ENCODE measurements at places on chromosomes 11 and 22. TPM values are rescaled to one million over a fixed set of nuclear protein-coding genes. Genes with fewer than 3 reads are reported as not detected.

DNA sequence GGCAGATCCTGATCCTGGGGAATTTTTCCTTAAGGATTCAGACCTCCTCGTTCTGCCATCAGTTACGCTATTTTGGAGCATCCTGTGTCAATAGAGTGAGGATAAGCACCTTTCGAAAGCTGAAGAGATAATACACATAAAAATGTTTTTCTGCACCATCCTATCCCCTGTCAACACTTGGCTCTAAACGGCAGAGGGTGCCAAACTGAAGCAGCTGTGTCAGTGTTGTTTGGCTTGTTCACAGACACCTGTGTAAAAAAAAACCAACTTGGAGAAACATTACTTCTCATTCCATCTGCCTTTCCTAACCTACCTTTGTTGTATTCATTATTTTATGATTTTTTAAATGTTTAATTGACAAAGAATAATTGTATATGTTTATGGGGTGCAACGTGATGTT is 417.0 kb upstream of the DDI1 start:
- DNase-seq = no peak

DNA sequence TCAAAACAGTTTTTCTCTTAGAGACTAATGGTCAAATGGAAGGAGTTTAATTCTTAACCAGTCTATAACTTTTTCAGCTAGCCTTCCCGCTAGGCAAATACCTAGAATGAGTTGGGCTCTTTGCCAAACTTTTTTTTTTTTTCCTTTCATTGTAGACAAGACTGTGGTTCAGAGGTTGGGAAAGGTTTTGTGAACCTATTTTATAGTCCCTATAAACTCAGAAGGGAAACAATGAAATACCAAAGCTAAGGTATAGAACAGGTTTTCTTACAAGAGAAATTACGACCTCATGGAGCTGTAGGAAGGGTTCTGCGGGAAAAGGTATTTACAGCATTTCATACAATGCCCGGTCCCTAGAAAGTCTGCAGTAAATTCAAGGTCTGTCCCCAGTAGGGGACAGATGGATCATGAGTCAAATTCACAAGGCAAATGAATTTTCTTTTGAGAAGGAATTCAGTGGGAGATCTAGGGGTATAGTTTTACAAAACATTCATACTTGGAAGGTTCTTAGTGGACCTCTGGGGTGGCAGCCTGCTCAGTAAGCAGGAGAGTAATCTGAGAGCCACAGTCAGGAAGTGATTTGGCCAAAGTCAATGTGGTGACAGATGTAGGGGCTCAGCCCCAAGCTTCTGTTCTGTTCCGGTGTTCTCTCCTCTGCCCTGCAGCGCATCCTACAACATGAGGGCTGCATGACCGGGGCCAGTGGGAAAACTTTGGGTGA is 146.8 kb downstream of the DBX1 start:
- no peak for DNase-seq

DNA sequence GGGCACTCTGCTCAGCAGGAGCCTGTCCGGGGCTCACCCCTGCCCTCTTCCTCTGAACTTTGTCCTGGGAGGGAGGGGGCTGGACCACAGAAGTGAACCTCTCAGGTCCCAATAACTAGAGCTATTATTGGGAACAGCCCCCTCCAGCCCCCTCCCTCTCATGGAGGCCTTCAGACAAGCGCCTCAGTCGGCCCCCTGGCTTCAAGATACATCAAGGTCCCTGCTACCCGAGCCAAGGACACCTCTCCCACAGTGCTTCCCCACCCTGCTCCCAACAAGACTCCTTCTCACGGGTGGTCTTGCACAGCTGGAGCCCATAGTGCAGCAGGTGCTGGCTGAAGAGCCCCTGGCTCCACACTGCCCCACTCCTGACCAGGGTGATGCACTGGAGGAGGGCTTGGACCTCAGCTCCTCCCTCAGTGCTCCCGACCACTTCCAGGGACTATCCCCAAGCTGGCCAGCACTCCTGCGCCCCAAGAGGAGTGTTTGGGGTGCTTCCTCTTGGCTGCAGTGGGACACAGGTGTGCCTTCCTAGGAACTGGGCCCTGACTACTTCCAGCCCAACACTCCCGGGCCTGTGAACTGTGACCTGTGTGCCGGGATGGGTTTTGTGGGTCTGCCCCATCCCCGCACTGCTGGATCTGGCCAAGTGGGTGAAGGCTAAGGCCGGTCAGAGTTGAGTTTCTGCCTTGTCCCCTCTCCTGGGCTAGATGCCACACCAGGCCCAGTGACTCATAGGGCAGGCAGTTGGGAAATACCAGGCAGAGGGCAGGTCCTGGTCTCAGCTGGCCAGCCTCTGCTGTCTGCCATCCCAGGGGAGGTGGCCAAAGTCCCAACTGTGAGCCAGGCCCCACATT is 2.2 kb downstream of the PNPLA2 start:
- peak; percentile 85 for DNase-seq

DNA sequence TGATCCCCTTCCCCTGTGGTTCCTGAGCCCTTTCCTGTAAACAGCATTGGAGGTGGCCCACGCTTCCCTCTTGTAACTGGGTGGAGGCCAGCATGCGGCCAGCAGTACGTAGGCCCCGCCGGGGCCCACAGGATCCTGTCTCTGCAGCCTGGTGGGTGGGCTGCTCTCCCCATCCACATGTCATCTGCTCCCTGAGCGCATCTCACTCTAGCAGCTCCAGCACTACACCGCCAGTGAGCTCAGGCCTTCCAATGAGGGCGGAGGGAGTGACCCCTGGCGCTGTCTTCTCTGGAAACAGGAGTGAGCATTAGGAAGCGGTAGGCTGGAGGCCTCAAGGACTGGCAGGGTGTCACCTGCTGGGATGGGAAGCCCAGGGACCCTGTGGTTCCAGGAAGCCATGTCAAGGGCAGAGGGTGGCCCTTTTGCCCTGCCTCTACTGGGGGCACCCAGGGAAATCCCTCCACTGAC is 363.9 kb downstream of the TBC1D22A start:
- DNase-seq = no peak

- DNase-seq = no peak
Observed at GRCh38 chr11:14480716-14481115, 18.9 kb downstream of the COPB1 start.

GRCh38 chr11:62010935-62011528 is 43.6 kb upstream of the FTH1 start:
- no peak for DNase-seq

GRCh38 chr22:40397396-40397795 is 27.0 kb downstream of the SGSM3 start:
- DNase-seq = no peak

DNA sequence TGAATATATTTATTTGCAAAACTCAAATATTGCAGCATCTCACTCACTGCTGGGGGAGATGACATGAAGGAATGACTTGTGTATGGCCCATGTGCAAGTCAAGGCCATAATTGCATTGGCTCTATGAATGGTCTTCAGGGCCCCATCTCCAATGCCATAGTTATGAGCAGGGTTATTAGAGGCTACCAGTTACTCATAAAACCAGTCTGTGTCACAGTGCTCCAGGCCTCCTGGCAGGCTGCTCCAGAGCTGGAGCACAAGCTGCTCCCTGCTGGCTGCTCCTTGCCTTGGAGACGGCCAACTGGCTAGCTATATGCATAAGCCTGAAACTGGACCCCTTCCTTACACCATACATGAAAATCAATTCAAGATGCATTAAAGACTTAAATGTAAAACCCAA is 145.7 kb downstream of the TRPC6 start:
- DNase-seq = no peak

- DNase-seq = no peak
Observed at GRCh38 chr22:23424031-23424430, 156.1 kb downstream of the IGLL1 start.

DNA sequence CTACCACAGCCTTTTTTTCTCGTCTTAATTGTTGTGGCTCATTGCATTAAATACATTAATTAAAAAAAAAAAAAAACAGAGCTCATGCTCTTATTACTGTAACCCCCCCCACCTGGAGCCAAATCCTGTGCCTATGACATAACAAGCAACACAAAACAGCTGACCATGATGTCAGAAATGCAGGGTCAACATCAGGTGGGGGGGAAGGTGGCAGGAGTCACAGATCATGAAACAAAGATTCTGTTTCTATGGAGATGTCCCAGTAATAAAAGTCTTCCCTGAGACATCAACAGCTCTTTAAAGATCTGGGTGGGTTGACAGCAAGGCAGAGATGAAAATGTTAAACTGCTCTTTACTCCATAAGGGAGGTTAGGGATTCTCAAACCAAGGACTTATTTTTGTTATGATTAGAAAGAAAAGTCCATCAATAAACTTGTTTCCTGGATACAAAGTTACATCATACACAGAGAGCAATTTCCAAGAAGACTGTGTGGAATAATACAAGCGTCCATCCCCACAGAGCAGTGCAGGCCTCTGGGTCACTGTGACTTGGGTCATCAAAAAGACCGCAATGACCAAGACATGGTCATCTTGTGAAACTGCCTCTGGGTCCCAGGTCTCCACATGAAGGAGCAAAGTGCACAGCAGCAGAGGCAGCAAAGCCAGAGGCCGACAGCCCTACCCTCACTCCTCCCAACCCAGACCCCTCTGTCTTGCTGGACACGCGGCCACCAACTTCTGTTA is 42.7 kb upstream of the CYP2D6 start:
- DNase-seq = no peak

- peak; percentile 5 for DNase-seq
Observed at GRCh38 chr22:23054531-23055257, 15.6 kb upstream of the GNAZ start.

DNA sequence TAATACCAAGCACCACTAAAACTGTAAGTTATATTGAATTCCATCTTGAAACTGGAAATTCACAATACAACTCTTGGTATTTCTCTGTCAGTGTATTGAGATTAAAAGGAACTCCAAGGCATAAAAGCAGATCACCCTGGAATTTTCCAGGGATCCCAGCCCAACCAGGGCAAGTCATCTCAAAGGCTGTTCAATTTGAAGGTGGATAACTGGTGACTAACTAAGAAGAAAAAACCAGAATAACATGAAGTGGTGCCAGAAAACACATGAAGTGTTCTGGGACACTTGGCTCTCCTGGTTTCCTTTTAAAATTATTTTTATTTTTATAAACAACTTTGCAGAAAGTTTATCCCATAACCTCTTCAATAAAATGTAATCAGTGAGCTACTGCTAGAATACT is 7.8 kb upstream of the BMAL1 start:
- DNase-seq = no peak

- no peak for DNase-seq
Observed at GRCh38 chr11:125368757-125369156, 127.3 kb downstream of the FEZ1 start.

GRCh38 chr11:17186932-17187692 is 20.7 kb downstream of the PIK3C2A start:
- DNase-seq = no peak

DNA sequence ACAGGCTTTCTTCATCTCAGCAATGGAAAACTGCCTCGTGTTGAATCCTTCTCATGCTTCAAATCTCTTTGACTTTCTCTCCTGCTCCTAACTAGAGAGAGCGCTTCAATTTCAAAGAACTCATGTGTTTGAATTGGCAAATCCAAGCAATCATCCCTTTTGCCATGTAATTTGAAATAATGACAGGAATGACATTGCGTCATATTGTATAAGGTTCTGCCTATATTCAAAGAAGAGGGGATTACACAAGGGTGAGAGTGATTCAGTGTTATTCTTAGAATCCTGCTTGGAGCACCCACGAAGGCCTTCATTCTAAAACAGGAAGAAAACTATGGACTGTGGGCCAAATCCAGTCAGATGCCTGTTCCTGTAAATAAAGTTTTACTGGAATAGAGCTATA is 720.6 kb downstream of the JRKL start:
- DNase-seq = no peak

- no peak for DNase-seq
Observed at GRCh38 chr11:2779981-2780849, 80.4 kb upstream of the KCNQ1OT1 start.

GRCh38 chr11:62546244-62546928 is at the start of gene AHNAK:
TSS of gene AHNAK (minus strand) at chr11:62546806. CDS start at chr11:62536098, 10,708 bp downstream.
- peak; percentile 94 for DNase-seq

DNA sequence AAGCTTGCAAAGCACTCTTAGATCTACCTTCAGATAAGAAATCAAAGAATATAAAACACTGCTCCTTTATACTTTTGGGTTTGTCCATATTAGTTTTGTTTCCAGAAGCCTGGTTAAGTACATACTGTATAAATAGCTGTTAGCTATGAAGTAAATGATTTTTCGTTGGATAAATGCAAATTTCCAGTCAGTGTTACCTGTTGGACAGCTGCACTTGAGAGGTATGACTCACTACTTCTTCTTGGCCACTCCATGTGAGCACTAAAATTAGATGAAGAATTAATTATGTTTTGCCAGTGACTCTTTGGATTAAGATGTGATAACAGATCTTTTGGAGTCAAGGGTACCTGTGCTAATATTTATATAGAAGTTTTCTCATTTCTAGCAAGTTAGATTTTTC is 9.5 kb upstream of the TSG101 start:
- DNase-seq = no peak

DNA sequence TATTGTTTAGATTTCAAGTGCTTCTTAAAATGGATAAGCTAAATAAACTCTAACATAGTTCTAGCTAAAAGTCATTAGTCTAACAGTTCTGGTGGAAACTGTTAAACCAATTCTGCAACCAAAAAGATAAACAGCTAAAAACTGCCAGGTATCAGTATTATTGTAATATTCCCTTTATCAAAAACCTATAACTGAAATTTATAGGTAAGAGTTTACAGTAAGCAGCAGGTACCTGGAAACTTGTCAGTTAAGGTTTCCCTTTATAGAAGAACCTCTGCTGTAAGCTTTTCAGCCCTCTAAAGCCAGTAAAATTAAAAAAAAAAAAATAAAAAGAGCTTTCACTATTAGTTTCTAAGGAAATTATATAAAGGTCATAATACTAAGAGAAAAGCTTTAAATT is 61.0 kb downstream of the LIF start:
- no peak for DNase-seq

DNA sequence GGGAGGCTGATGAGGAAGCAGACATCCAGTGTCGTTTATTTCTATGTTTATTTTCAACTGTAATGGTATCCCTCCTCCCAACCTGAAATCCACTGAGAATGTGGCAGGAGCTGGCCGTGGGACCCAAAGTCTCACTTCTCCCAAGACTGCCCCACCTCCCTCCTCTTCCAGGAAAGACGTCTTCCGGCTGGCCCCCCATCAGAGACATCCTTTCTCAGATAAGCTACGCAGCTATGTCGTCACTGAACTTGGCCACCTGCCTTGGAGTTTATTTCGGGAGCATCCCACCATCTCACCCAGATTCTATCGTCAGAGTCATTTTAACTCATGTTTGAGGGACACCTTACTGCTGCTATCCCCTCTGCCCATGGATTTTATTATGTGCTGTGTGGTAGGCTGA is 13.9 kb downstream of the TMEM184B start:
- peak; percentile 76 for DNase-seq

The HMGXB4 gene
- 10.5 TPM for total RNA-seq

The MS4A7 gene
- total RNA-seq = 13.0 TPM

The NXPE2 gene
- 0.12 TPM for total RNA-seq

The TTC36 gene
- 1.2 TPM for total RNA-seq

The FXYD6 gene
- total RNA-seq = 35.4 TPM

The TRIM29 gene
- 0.50 TPM for total RNA-seq

The TSGA10IP gene
- not detected for total RNA-seq

The POU2AF2 gene
- not detected for total RNA-seq

The DEFB131B gene
- not detected for total RNA-seq

The GTPBP1 gene
- total RNA-seq = 36.5 TPM

The RSF1 gene
- 42.7 TPM for total RNA-seq

The IL18BP gene
- 3.7 TPM for total RNA-seq
